Activated CD4-positive, alpha-beta T cell treated with anti-CD3 and anti-CD28 coated beads for 36 hours (primary cell): ENCODE measurements at places on chromosomes 1 and 21.

DNA sequence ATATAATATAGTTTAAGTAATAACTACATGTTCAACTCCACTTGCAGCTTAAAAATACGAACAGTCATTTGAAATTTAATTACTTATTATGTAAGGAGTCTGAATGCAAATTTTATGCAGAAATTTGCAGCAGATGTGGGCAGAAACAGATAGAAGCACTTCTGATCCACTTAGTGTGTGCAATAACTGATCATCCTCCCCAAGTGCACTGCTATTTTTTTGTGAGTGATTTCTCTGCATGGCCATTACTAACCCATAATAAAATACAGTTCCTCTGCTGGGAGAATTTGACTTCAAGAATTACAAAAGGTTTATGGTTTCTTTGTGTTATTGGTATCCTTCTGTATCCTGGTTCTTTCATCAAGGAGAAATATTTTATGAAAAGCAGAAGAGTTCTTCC, 611.5 kb upstream of the RGS18 start:
- DNase-seq: no peak

- DNase-seq: no peak
Measured at GRCh38 chr1:7753641-7754040, 17.5 kb upstream of the VAMP3 start.

- DNase-seq: peak; percentile 58
Measured at GRCh38 chr1:39671793-39672550, at the start of gene NT5C1A. Gene NT5C1A, minus strand, starts transcription at chr1:39672107. Its CDS starts 69 bp downstream, at chr1:39672038.

DNA sequence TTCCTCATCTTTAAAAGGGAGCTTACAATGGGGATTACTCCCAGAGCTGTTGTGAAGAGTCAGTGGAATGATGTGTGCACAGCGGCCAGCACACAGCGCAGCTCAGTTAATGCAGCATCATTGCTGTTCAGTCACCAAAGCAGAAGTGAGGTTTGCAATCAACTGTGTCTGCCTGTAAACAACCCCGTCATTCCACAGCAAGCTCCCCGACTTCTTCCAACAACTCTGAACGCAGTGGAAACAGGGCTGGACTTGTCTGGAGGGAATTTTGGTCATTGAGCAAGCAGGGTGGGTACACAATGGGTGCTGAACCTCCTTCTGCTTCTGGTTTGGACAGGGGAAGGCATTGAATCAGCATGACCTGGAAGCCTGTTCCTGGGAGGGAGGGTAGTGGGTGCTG, 347.4 kb downstream of the PTPRU start:
- no peak for DNase-seq

- no peak for DNase-seq
Measured at GRCh38 chr21:29940991-29941390, 1.2 kb upstream of the GRIK1 start.

- no peak for DNase-seq
Measured at GRCh38 chr1:40945491-40945973, 34.0 kb upstream of the CTPS1 start.

- DNase-seq: no peak
Measured at GRCh38 chr1:186775036-186775435, 53.7 kb upstream of the PLA2G4A start.

GRCh38 chr1:45375104-45376090, 35.2 kb upstream of the MUTYH start:
- no peak for DNase-seq

DNA sequence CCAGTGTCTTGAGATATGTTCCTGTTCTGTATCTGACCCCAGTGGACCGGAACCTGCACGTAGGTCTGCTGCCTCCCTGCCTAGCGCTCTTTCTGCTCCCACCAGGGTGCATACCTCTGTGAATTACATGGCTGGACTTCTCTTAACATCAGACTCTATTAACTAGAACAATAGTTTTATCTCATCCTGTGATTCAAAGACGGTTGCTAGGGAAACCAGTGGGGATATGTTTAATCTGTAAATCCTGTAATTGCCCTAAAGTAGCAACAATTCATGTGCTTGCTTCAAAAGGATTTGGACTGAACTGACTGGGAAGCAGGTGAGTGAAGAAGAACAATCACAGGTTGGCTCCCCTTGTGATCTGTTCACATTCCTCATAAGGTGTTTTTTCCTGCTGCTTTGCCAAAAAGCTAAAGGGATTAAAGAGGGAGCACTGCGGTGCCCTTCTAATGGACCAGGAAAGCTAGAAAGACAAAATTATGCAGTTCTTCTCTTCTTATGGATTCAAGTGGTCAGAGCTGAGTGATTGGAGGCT, 52.7 kb upstream of the DIRAS3 start:
- DNase-seq: no peak

- DNase-seq: peak; percentile 32
Measured at GRCh38 chr21:35025206-35026152, 23.6 kb downstream of the RUNX1 start.

GRCh38 chr21:16047904-16048303, 318.1 kb downstream of the USP25 start:
- no peak for DNase-seq

DNA sequence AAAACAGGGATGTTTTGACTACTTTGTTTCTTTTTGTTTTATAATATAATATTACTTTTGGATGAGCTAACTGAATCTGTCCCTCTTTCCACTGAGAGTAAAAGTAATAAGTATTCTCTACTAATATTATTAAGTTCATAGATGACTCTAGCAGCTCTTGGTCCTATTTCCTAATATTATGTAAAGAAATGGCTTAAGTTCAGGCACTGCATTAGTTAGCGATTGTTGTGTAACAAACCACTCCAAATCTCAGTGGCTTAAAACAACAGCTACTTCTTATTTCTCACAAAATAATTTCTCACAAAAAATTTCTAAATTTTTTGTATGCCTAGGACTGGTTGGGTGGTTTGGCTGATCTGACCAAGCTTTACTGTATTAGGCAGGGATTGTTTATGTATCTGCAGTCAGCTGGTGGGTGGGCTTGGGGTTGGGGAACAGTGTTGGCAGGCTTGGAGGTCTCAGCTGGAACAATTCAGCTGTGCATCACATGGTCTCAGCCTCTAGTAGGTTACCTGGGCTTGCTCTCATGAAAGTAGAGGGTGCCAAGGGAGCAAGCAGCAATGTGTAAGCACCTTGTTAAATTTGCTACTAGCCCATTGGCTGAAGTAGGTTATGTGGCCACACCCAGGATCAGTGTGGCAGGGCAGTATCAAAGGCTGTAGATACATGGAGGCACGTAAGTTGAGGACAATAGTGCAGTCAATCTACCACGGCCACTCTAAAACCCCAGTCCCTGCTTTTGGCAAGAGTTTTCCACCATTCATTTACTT, 8.8 kb upstream of the CCT8 start:
- no peak for DNase-seq

DNA sequence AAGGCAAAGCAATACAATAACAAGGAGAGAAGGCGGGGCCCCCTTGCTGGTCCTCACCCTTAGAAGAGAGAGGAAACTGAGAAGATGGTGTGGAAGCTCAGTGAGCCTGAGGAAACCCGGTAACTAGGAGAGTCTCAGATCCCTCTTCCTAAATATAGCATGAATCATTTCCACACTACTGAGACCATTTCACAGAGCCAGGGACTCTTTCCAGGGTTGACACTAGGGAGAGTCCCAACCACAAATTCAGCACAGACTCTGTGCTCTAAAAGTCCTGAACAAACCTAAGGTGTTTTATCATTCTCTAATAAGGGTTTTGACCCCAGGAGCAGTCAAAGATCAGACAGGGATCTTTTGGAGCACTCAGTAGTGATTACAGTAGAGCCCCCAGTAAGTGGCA, 647.7 kb downstream of the KCNT2 start:
- no peak for DNase-seq

DNA sequence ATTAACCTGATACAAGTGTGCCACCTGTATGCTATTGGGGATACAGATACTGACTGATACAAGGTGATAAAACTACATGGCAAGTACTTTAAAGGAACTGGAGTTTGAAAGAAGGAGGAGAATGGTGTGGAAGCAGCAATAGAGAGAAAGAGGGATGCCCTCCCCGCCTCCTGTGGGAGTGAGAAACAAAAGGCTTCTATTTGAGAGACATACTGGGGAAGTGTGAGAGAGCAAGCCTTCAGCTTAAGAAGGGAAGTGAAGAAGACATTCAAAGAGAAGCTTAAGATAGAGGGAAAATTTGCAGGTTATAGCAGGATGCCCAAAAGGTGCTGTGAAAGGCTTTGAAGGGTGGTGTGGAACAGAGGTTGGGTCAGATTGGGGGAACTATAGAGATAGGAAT, 7.7 kb upstream of the ALG14 start:
- DNase-seq: no peak

DNA sequence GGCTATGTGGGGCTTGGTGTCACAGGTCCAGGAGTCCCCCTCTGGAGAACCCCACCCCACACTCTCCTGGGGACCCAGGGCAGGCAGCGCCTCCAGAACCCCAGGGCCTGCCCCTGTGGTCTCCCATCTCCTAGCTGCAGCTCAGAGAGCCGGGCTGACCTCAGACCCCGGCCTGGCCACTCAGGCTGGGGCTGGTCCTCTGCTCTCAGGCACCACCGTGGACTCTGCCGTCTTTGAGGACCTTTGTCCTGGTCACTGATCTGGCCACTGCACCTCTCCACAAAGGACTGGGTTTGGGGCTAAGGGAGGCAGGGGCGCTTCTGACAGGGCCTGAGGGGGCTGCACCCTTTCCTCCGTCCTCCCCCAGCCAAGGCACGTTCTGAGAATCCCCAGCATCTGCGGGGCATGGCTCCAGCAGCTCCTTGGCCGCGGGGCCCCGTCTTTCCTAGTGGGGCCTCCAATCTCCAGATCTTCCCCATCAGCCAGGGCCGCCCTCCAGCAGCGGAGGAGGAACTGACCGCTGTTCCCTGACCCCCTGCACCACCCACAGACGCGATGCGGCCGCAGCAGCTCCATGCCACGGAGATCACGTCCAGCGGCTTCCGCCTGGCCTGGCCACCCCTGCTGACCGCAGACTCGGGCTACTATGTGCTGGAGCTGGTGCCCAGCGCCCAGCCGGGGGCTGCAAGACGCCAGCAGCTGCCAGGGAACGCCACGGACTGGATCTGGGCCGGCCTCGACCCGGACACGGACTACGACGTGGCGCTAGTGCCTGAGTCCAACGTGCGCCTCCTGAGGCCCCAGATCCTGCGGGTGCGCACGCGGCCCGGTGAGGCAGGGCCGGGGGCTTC, 3.3 kb downstream of the VWA1 start:
- DNase-seq: no peak

GRCh38 chr1:30508611-30509010, 214.8 kb downstream of the MATN1 start:
- DNase-seq: no peak

GRCh38 chr21:39441502-39442475, 3.8 kb downstream of the LCA5L start:
- peak; percentile 57 for DNase-seq

DNA sequence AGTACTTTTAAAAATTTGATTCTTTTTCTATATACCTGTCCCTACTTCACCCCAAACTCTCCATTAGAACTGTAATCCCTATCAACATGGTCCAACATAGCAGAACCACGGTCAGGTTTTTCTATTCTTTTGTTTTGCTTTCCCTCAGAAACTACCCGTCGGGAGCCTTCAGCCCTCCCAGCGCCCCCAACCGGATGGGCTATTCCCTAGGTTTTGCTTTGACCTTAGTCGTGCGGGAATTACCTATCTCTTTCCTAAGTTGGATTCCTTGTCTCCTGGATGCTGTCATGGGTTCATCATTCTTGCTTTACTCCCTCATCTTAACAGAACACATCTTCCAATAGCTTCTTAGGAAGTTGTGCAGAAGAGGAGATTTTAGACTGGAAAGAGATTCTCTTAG, 97.5 kb upstream of the LBR start:
- DNase-seq: no peak
